ENCODE measurements at places on chromosomes 3 and 15. TPM values are rescaled to one million over a fixed set of nuclear protein-coding genes. Genes with fewer than 3 reads are reported as not detected.

The PLXNB1 gene
- 10.5 TPM for total RNA-seq

The IGDCC3 gene
- total RNA-seq, result 0.20 TPM

The EFHB gene
- 0.63 TPM for total RNA-seq

The NOX5 gene
- 0.30 TPM for total RNA-seq

The HTR3E gene
- total RNA-seq, result not detected

The KLHL6 gene
- total RNA-seq, result not detected

Data from A549 treated with RU486 at 1 μM for 4 hours (cell line).